ENCODE measurements at places on chromosomes 3 and 15.

GRCh38 chr3:193980326-193980725, 155.6 kb upstream of the HES1 start:
- peak; percentile 45 for DNase-seq

DNA sequence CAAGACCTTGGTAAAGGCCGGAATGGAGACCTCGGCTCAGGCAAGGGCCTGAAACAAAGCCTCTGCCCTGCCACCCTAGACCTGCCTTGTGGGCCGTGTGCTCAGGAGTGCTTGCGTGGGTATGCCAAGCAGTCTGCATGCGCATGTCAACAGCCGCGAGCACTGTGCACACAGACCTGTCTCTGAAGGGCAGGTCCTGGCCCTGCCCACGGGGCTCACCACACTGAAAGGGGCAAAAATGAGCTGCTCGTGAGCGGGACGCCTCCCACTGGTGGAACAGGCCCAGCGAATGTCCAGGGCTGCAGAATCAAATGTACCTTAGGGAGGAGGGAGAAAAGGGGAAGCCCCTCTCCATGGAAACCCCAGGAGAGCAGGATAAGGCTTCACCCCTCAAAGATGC, 44.3 kb upstream of the FGD5 start:
- no peak for DNase-seq

DNA sequence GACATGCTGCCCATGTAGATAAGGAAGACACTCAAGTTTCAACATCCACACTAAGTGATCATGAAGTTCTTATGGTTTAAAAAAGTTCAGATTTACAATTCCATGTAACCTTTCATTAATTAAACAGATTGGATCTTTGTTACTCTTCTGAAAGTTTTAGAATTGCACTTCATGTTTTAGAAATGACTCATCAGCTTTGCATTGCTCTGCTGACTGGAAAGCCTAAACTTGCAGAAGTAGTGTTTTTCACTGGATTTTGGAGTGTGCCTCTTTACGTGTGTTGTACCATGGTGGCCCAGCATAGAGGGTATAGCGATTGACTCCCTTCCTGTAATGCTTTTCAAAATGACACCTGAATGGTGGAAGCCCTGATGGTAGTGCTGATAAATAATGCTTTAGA, 157.9 kb downstream of the BBX start:
- no peak for DNase-seq

- no peak for DNase-seq
Measured at GRCh38 chr15:70664494-70664893, 98.9 kb downstream of the UACA start.

DNA sequence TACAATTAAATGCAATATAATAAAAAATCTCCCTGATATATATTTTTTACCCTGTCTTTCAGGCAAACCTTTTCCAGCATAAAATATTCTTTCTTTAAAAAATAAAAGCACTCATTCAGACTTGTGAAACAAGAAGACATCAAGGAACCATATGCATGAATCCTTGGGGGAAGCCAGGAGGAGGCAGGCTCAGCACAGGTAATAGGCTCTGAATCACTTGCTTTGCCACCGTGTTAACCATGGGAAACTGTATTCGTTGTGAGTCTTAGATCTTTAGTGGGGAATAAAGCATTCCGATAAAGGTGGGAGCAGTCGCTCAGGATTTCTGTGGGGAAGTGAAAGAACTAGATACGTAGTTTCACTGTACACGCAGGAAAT, 42.4 kb downstream of the FBN1 start:
- DNase-seq = no peak

- no peak for DNase-seq
Measured at GRCh38 chr15:91555312-91555711, 298.2 kb upstream of the SLCO3A1 start.

GRCh38 chr15:80580106-80580505, 115.0 kb upstream of the ABHD17C start:
- no peak for DNase-seq

- DNase-seq = no peak
Measured at GRCh38 chr3:159907828-159908227, 80.8 kb upstream of the IL12A start.

GRCh38 chr3:77234004-77234403, 194.1 kb downstream of the ROBO2 start:
- DNase-seq = no peak

- DNase-seq = no peak
Measured at GRCh38 chr3:129492691-129493090, 35.7 kb upstream of the RHO start.

GRCh38 chr3:188239577-188239976, 85.6 kb downstream of the LPP start:
- DNase-seq = no peak

GRCh38 chr15:48363474-48363873, 32.2 kb downstream of the DUT start:
- DNase-seq = no peak

GRCh38 chr15:99076109-99076508, 28.8 kb upstream of the SYNM start:
- no peak for DNase-seq

DNA sequence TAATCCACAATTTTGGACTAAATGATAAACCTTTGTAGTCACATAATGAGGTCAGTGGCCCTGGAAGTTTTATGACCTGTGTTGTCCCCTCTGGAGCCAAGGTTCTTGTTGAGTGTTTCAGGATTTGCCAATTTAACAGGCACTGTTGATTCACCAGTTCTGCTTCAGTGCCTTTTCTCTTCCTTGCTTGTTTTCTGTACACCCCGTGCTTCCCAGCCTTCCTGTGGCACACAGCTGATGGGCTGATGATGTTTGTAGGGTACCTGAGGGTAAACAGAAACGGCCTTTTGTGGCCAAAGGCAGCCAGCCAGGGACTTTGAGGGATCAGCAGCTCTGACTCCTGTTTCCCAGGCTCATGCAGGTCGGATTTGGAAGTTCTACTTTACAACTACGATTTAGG, 13.3 kb downstream of the GYG1 start:
- no peak for DNase-seq

- peak; percentile 93 for DNase-seq
Measured at GRCh38 chr15:31396881-31397560, 70.4 kb downstream of the KLF13 start.
